ENCODE measurements at places on chromosomes 6 and 20.
A peak's percentile ranks its signal among the peaks of the same experiment; 100 is the strongest.

GRCh38 chr6:147384029-147384428 lies 124.5 kb upstream of the SAMD5 start:
- DNase-seq, result no peak

- DNase-seq, result no peak
These were observed 8.7 kb upstream of the NPBWR2 start for GRCh38 chr20:64116016-64116415.

DNA sequence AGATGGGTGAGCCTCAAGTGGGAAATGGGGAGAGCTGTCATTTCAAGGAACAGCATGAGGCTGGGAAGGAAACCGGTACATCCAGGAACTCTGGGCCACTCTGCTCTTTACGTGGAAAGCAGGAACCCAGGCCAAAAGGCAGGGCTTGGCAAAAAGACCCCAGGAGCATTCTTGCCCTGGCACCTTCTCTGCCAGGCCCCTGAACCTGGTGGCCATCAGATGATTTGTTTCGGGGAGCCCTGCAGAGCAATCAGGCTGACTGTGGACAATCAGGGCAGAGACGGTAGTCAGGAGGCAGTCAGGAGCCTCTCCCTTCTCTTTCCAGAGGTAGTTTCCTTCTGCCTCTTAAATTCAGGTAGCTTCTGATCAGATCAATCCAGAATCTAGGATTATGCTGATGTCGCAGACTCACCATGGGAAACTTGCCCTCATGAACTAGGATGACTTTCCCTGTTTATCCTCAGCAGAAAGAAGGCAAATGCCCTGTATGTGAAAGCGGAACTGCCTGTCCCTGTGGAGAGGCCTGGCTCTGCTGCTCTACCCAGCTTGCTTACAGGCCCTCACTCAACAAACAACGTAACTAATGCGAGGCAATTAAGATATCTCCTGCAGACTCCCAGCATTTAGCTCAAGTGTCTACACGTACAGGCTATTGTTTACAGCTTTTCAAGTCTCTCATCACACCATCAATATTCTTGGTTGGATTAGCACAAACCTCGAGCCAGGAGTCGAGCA lies 36.6 kb downstream of the EZR start:
- peak; percentile 92 for DNase-seq

GRCh38 chr20:31675828-31676608 lies 38.3 kb downstream of the COX4I2 start:
- DNase-seq, result no peak

DNA sequence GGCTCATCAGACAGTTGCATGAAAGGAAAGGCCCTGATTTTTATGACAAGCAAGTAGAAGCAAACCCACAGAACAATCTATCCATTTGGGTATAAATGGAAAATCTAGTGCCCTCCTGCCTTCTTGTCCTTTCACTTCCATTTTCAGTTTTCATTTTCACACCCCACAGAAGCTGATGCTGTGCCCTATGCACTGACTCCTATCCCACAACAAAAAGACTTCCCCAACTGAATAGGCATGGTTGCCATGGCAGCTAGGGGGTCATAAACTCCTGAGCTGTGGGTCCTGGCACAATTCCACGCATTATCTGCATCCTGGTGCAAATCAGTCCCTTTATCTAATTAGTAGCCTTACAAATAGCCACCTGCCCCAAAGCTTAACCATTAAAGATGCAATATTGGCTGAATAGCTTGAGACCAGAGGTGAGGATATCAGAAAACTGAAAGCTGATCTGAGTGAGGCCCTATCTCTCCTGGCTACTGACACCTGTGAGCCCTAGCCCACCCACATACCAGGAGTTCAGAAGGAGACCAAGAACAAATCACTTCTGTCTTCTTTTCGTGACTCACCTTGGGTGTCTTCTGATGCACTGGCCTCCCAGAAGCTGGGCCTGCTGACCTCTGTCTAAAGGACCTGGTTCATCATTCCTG lies 34.9 kb upstream of the HEY2 start:
- DNase-seq, result peak; percentile 45

DNA sequence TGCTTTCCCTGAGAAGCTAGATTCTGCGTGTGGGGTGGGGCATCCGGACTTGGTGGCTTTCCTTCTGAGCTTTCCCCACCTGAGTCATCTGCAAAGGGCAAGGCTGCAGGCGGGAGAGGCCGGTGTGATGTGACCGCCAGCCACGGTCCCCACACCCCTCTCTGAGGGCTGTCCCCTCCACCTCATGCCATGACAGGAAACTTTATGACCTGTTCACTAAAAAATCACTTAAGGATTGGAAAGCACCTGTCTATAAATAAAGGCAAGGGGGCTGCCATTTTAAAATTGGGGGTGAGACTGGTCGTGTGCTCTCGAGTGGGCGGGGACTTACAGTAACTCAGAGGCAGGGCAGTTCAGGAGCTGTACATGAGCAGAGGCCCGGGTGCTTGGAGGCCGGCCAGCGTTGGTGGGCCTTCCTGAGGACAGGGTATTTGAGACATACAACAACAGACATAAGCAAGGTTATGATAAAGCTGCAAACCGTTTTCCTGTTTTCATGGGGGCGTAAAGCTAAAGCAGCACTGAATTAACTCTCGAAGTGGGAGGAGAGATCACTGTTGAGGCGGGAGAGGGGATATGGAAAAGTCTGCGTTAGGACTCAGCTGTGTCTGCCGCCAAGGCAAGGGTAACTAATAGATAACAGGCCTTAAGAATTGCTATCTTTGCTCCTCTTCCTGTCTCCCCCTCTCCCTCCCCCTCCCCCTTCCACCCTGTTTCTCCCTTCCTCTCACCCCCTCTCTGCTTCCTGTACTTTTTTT lies 16.1 kb upstream of the SERPINB1 start:
- DNase-seq, result no peak

DNA sequence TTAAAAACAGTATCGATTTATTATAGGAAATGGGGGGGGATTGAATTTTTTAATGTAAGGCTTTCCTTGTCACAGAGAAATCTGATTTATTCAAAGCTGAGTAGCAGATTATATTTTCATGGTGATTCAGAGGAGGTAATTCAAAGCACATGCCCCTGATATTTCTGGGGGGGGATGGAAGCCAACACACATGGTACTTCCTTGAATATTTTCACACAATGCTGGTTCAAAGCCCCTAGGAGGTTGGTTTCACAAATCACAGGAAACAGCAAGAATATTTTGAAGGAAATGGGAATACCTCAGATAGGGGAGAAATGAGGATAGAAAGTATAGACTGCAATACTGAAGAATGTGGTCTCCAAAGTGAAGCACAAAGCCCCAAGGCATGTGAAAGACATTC lies 98.8 kb downstream of the RTN4IP1 start:
- no peak for DNase-seq

GRCh38 chr6:38528196-38528965 lies 111.3 kb downstream of the BTBD9 start:
- no peak for DNase-seq

GRCh38 chr6:166751051-166751595 lies 124.1 kb upstream of the RPS6KA2 start:
- no peak for DNase-seq

- DNase-seq, result no peak
These were observed 207.8 kb downstream of the TPBG start for GRCh38 chr6:82571455-82571854.

- no peak for DNase-seq
These were observed 342.7 kb downstream of the ESR1 start for GRCh38 chr6:152150196-152150595.

GRCh38 chr20:13913131-13913530 lies 77.3 kb downstream of the SEL1L2 start:
- no peak for DNase-seq

- DNase-seq, result no peak
These were observed 80.1 kb upstream of the NXT1 start for GRCh38 chr20:23270382-23270911.

- DNase-seq, result no peak
These were observed 49.8 kb upstream of the THEMIS start for GRCh38 chr6:127950566-127951145.

DNA sequence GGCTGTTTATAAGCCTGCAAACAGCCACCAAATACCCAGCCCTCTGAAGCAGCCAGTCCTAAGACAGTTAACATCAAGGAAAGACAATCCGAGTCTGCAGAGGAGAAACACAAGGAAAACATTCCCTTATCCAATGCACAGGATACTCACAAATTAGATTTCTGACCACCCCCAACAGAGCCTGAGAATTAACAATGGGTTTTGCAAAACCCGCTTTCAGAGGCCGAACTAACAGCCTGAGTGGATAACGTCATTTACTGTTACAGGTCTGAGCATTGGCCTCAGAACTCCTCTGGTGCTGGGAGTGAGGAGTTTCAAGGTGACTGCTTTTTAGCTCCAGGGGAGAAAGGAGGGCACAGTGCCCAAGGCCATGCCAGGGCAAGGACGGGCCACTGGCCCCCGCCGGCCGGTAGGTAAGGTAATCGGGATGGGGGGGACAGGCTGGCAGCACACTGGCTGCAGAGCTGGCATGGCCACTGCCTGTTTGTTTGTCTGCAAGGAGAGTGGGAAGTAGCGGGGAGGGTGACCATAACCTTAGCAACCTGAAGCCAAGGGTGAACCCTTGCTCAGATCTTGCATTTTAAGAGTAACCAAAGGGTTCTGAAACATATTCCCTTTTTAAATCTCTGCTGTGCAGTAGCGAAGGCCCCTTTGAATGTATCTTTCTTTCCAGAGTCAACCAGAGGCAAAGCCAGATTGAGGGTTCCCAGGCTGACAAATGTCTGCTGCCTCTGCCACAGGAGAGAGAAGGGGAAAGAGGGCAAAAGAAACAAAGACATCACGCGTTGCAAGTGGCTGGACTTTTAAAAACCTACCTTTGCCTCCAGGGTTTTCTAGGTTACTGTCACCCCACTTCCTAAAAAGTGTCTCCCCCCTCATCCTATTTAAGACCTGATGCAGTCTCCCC lies 3.9 kb downstream of the ZMYND8 start:
- peak; percentile 58 for DNase-seq

DNA sequence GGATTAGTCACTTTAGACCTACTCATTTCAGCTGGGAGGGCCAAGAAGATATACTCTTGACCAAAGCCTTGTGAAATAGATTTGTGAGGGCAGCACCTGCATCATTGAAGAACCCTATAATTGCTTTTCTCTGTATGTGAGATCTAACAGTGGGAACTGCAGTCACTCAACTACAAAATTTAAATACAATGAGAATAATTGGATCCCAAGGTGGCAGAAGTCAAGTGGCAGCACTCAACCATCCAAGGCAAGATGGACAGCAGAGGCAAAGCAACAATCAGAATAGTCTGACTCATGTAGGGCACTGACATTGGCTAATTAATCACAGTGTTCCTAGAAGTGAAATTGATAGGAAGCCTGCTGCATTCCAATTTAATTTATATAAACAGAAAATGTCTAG lies 8.9 kb upstream of the NKAIN2 start:
- no peak for DNase-seq

- DNase-seq, result no peak
These were observed 208.3 kb downstream of the TASP1 start for GRCh38 chr20:13430346-13431002.

DNA sequence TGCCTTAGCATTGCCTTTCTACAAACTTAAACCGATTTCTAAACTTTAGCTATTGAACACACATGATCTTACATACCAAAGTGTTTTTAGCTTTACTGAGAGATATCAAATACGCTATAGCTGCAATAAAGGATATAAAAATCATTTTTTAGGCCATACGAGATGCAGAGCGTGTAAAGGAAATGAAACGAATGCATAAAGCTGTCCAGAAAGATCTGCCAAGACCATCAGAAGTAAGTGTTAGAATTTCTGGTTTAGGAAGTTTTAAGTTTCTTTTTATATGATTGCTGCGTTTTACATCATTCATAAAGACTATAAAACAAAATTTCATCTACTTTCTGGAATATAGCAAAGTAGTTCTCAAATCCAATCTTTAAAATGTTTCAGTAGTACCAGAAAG lies 38.4 kb downstream of the CDC5L start:
- no peak for DNase-seq

GRCh38 chr20:24488800-24489175 lies 19.4 kb downstream of the SYNDIG1 start:
- DNase-seq, result no peak

DNA sequence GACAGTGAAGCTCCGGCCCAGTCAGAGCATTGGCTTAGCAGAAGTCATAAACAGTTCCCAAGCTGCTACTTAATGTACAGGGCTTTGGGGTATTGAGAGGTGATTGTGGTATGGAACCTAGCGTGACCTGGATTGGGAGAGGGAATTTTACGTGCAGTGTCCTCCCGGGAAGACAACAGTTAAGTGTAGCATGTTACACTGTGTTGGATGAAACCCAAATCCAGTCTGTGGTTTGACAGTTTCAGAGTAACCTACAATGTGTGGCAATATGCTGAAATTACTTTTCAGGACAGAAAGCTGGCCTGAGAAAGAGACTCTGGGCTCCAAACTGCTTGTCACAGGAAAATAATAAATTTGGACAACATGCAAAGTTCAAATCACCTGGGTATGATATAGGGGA lies 28.1 kb upstream of the RALGAPA2 start:
- DNase-seq, result no peak

- DNase-seq, result no peak
These were observed 157.8 kb upstream of the RUNX2 start for GRCh38 chr6:45170309-45170708.

DNA sequence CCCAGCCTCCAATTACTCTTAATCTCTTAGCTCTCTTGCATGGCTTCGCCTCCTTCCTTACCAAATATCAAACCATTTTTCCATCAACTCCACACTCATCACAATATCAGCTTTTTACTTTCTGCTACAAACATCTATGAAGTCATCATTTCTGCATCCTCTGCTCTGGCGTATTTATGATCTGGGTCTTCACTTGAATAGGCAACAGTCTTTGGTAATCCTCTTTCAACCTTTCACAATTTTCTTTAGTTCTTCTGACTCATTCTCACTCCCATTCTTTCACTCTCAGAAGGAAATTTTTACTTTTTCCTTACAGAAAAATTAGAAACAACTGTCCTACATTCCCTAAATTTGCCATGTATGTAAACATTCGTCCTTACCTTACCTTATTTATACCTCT lies 522.4 kb downstream of the HDGFL1 start:
- DNase-seq, result no peak

GRCh38 chr6:80638213-80639055 lies 532.0 kb downstream of the BCKDHB start:
- DNase-seq, result peak; percentile 64

GRCh38 chr6:54377776-54378175 lies 69.5 kb downstream of the TINAG start:
- DNase-seq, result no peak

GRCh38 chr6:154800338-154800737 lies 67.1 kb downstream of the SCAF8 start:
- no peak for DNase-seq

GRCh38 chr6:144744720-144745119 lies 459.6 kb downstream of the UTRN start:
- peak; percentile 72 for DNase-seq

GRCh38 chr20:54293526-54293925 lies 85.6 kb downstream of the PFDN4 start:
- DNase-seq, result no peak
